ENCODE measurements at places on chromosomes 3 and 15.

- no peak for DNase-seq
- H3K27ac ChIP-seq = no peak overlapping the region
- H3K36me3 ChIP-seq = no peaks in the 10 kb centered on the region
- peaks cover 9% of the 10 kb centered on the region for H3K27me3 ChIP-seq
- H3K4me3 ChIP-seq = no peak overlapping the region
Observed at GRCh38 chr3:100577382-100578008, 31.9 kb upstream of the ADGRG7 start.

- no peaks in the 10 kb centered on the region for H3K4me1 ChIP-seq
- no peak overlapping the region for H3K27ac ChIP-seq
- H3K4me3 ChIP-seq = no peak overlapping the region
- no peaks in the 10 kb centered on the region for H3K27me3 ChIP-seq
Observed at GRCh38 chr15:38874464-38874863, 309.9 kb upstream of the RASGRP1 start.

DNA sequence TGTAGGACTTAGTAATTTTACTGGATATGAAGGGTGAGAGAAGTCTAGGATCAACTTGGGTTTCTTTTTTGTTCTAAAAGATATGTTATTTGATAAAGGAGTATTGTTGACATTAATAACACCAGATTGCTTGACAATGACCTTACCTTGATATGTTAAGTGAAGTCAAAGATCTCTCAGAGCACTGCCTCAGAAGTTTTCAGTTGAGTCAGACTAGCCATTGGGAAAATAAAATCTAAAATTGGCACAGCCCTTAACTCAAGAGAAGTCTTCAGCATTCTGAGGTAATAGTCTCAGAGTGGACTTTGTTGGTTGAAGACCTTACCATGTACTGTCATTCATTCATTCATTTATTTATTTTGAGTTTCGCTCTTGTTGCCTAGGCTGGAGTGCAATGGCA is 22.4 kb upstream of the ZNF609 start:
- no peak overlapping the region for H3K4me3 ChIP-seq
- H3K27ac ChIP-seq = peak overlapping the region; percentile 50

DNA sequence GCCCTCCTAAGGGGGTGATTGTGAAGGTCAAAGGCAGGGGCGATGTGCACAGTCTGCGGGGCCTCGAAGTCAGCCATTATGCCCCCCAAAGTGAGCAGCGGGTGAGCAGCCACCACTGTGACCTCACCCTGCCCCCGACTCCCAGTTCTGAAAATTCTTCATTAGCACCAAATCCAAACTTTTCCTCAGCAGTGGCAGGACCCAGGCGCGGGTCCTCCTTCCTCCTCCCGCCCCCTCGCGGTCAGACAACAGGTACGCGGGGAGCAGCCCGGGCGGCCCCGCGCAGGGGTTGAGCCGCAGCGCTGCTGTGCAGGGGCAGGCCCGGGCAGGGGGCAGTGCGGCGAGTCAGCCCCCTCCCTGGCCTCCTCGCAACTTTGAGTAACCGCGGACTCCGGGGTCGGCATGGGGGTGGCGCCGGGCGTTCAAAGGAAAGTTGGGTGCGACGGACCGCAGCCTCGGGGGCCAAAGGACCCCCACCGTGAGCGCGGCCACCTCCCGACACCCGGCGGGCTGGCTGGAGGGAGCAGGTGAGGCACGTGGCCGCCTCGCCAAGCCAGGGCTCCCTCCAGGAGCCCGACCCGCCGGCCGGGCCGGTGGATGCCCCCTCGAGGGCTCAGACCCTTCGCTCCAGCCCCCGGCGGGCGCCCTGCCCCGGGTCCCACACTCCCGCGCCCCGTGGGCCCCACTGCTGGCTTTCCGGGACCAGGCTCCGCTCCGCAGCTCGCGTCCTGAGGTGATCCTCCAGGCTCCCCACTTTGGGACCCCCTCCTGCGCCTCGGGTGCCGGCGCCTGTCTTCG is 49.4 kb upstream of the CCDC174 start:
- no peaks in the 10 kb centered on the region for H3K4me1 ChIP-seq
- DNase-seq = no peak
- H3K27ac ChIP-seq = no peak overlapping the region
- H3K27me3 ChIP-seq = peaks cover 54% of the 10 kb centered on the region
- H3K4me3 ChIP-seq = no peak overlapping the region

DNA sequence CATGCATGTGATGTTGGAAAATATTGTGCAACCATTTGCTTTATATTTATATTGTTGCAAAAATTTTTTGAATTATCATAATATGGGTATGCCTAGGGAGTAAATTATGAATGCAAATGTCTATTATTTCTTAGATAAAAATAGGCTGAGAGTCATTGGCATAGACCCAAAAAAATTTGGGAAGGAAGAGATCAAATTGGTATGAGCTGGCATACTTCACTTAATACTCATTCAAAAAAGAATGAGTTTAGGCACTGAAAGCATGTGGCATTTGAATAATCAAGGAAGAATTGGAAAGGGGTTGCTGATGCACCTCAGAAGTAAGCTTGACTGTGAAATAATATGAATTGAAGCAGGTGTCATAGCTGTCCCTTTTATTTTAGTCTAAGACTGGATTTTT is 764.0 kb upstream of the DPPA4 start:
- H3K4me1 ChIP-seq = no peaks in the 10 kb centered on the region
- DNase-seq = no peak
- H3K36me3 ChIP-seq = no peaks in the 10 kb centered on the region
- no peak overlapping the region for H3K4me3 ChIP-seq
- H3K27me3 ChIP-seq = no peaks in the 10 kb centered on the region

DNA sequence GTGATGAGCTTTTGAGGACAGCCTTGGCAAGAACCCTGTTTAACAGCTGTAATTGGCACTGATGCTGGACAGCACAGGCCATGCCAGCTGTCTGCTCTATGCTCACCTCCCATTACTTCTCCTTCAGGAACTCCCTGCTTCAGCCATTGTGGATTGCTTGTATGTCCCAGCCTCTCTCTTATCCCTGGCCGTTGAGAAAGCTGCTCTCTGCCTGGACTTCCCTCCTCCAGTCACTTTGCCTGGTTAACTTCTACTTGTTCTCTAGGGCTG is 444.5 kb downstream of the EPHB1 start:
- H3K36me3 ChIP-seq = no peaks in the 10 kb centered on the region
- no peaks in the 10 kb centered on the region for H3K27me3 ChIP-seq
- H3K27ac ChIP-seq = no peak overlapping the region

GRCh38 chr3:131350506-131350905 is 31.1 kb upstream of the NUDT16 start:
- no peak overlapping the region for H3K4me3 ChIP-seq
- peaks cover 5% of the 10 kb centered on the region for H3K4me1 ChIP-seq
- peaks cover 7% of the 10 kb centered on the region for H3K27me3 ChIP-seq
- H3K27ac ChIP-seq = no peak overlapping the region
- DNase-seq = no peak

DNA sequence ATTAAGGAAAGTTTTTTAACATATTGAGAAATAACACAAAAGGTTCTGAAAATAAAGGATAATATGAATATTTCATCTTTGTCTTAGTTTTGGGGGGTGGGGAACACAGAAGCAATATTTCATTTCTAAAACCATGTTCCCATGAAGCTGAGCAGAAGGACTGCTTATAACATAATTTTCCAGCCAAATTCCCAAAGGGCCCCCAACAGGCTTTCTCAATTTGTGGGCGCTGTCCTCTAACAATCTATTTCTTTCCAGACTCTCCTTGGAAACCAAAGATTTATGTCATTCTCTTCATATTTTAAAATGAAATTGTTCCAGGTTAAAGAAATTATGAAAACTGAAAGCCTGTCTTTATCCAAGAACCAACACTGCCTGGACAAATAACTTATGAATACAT is 273.5 kb downstream of the ZBTB20 start:
- H3K27me3 ChIP-seq = no peaks in the 10 kb centered on the region
- no peak overlapping the region for H3K27ac ChIP-seq
- peaks cover under 1% of the 10 kb centered on the region for H3K4me1 ChIP-seq
- no peak for DNase-seq
- no peaks in the 10 kb centered on the region for H3K36me3 ChIP-seq

- H3K4me1 ChIP-seq = peaks cover 19% of the 10 kb centered on the region
- no peak overlapping the region for H3K4me3 ChIP-seq
- no peaks in the 10 kb centered on the region for H3K36me3 ChIP-seq
Observed at GRCh38 chr15:73127302-73127936, 75.2 kb downstream of the NEO1 start.

DNA sequence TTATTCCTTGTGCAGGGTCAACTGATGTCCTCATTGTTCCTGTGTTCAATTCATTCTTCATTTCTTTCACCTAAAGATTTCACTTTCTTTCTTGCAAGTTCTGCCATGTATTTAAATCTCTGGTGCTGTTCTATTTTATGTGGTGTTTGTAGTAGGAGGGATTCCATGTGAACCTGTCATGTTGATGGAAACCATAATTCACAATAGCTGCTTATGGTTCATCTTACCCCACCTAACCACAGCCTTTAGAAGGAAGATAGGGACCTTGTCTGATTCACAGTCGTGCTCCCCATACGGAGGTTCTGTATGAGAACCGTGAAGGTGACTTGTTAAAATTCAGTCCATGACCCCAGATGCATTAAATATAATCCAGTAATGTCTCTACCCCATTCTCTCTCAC is 21.9 kb downstream of the SLCO2A1 start:
- no peak overlapping the region for H3K4me3 ChIP-seq
- DNase-seq = no peak
- no peaks in the 10 kb centered on the region for H3K36me3 ChIP-seq
- H3K27me3 ChIP-seq = peaks cover 6% of the 10 kb centered on the region

- DNase-seq = no peak
- peaks cover 13% of the 10 kb centered on the region for H3K36me3 ChIP-seq
- no peak overlapping the region for H3K27ac ChIP-seq
Observed at GRCh38 chr3:195809291-195809785, 2.4 kb downstream of the MUC4 start.

DNA sequence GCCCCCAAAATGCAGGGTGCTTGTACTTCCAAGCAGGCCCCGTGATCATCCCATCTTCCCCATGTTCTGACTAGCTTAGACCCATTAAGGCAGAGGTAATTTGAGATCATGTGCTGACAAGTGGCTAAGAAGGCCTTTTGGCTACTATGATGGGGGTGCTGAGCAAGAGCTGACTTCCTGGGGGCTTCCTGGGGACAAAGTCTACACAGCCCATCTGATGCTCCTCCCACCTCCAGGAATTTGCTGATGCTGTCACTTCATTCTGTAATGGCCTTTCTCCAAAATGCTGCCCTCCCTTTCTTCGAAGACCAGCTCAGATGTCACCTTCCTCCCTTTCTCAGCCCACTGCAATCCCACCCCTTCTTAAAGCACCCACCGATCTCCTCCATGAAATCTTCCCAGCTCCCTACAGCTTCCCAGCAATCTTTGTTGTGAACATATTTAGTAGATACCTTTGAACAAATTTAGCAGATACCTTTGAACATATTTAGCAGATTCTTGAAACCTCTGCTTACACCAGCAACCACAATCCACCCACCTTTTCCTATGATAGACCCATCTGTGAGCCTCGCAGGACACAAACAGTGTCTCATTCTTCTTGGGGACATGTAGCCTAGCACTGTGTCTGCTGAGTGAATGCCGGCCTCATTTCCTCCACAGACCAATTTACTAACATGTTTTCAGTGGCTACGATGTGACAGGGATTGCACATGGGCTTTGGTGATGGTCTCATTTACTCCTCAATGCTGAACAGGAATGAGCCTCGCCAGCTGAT is 223.3 kb downstream of the EPHB1 start:
- H3K4me3 ChIP-seq = no peak overlapping the region
- H3K36me3 ChIP-seq = no peaks in the 10 kb centered on the region
- H3K27me3 ChIP-seq = no peaks in the 10 kb centered on the region
- DNase-seq = no peak

GRCh38 chr3:193788189-193788991 is 195.4 kb downstream of the OPA1 start:
- no peaks in the 10 kb centered on the region for H3K4me1 ChIP-seq
- peaks cover 48% of the 10 kb centered on the region for H3K27me3 ChIP-seq
- H3K27ac ChIP-seq = no peak overlapping the region
- DNase-seq = no peak
- no peaks in the 10 kb centered on the region for H3K36me3 ChIP-seq
- H3K4me3 ChIP-seq = no peak overlapping the region

DNA sequence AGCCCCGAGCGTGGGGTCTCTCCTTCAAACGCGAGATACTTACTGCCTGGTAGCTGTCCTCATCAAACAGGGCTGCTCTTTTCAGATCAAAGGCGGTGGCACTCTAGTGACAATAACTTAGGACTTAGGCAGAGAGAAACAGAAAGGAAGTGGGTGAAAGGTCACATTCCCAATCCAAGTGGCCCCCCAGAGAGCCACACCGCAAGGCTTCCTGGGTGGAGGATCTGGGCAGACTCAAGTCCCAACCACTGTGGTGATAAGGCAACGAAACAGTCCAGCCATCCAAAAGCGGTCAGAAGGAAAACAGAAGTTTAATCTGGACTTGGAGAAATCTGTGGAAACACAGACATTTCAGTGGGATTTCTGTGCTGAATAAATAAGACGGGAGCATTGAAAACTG is 227.2 kb downstream of the ADAMTS17 start:
- H3K4me1 ChIP-seq = peaks cover 28% of the 10 kb centered on the region
- no peaks in the 10 kb centered on the region for H3K27me3 ChIP-seq
- no peaks in the 10 kb centered on the region for H3K36me3 ChIP-seq
- no peak overlapping the region for H3K27ac ChIP-seq

GRCh38 chr3:10753964-10754363 is 62.1 kb upstream of the SLC6A11 start:
- H3K4me1 ChIP-seq = peaks cover 5% of the 10 kb centered on the region
- no peak overlapping the region for H3K27ac ChIP-seq

DNA sequence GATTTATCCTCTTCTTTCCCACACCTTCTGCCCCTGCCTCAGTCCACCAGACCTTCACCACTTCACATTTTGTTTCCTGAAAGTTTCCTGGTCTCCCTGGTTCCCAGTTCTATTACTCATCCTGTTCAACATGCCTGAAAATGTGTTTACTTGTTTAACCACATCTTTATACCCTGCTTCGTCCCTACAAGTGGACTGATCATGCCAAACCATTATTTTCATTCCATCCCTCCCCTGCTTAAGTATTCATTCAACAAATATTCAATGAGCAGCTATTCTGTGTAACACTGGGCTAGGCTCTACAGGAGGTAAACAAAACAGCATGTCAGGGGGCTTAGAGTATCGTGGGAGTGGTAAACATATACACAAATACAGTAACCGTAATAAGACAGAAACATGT is 5.5 kb downstream of the MYO5A start:
- no peak overlapping the region for H3K27ac ChIP-seq
- no peaks in the 10 kb centered on the region for H3K27me3 ChIP-seq
- H3K4me1 ChIP-seq = peaks cover 26% of the 10 kb centered on the region
- DNase-seq = no peak

- H3K4me1 ChIP-seq = peaks cover 1% of the 10 kb centered on the region
- H3K27ac ChIP-seq = no peak overlapping the region
- no peaks in the 10 kb centered on the region for H3K27me3 ChIP-seq
- peaks cover 73% of the 10 kb centered on the region for H3K36me3 ChIP-seq
Observed at GRCh38 chr3:183775781-183776180, 49.6 kb downstream of the MAP6D1 start.
